NCI-H69 (cell line): ENCODE measurements at places on chromosomes 4 and X.

- DNase-seq = no peak
Measured at GRCh38 chrX:26138274-26138673, at the start of gene MAGEB18. Gene MAGEB18, plus strand, starts transcription at chrX:26138343. Its CDS starts 643 bp downstream, at chrX:26138986.

DNA sequence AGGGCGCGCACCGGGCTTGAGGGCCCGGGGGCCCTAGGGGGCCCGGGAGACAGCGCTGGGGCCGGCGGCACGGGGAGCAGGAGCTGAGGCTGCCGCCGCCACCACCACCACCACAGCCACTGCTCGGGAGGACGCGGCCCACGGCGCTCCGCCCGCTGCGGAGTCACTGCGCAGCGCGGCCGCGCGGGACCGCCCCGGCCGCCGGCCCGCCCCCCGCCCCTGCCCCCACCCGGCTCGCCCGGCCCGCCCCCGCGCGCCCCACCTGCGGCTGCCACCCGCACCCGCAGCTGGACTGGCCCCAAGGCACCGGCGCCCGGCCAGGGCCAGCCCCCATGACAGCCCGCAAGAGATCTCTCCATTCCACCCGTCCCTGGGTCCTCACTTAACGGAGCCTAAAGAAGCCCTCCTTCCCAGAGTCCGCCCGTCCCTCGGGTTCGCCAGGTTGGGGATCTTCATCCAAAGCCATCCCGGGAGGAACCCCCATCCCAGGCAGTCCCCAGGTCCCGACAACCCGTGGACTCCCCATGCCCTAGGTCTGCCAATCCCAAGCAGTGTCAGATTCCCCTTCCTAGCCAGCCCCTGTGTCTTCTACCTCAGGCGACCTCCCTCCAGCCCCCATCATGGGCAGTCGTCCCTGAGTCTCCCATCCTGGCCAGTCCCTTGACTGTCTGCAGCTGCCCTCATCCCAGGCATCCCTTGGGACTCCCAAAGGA, 40.0 kb upstream of the IQSEC2 start:
- DNase-seq = peak; percentile 15

- peak; percentile 51 for DNase-seq
Measured at GRCh38 chrX:41332408-41333002, 1.5 kb upstream of the DDX3X start.

GRCh38 chrX:53171356-53171755, 53.7 kb downstream of the KDM5C start:
- DNase-seq = peak; percentile 0

DNA sequence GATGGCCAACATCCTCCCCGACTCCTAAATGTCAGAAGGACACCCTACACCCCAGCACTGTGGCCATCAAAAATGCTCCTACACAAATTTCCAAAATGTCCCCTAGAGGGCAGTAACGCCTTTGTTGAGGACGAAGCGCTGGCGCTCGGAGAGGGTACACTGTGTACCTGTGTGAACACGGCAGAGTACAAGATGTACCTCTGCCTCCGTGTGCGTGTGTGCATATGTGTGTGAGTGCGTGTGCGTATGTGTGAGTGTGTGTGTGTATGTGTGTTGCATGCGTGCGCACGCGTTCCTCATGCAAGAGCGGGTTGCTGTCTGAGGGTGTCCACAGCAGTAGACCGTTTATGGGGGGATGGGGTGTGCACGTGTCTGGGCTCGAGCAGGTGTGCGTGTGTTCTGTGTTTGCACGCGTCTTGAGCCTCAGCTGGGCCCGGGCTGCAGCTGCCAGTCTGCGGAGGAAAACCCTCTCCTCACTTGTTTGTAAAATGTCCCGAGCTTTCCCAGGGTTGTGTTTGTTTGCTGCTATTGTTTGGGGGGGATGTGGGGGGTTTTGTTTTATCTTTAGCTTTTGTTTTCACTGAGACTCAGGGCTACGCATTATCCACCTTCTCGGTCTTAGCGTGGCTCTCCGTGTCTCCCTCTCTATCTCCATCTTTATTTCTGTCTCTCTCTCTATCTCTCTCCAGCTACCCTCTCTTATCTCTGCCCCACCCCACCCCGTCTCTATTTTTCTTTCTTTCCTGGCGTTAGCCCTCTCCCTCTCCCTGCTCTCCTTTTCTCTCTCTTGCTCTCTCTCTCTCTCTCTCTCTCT, 10.4 kb upstream of the TSPYL2 start:
- peak; percentile 88 for DNase-seq

DNA sequence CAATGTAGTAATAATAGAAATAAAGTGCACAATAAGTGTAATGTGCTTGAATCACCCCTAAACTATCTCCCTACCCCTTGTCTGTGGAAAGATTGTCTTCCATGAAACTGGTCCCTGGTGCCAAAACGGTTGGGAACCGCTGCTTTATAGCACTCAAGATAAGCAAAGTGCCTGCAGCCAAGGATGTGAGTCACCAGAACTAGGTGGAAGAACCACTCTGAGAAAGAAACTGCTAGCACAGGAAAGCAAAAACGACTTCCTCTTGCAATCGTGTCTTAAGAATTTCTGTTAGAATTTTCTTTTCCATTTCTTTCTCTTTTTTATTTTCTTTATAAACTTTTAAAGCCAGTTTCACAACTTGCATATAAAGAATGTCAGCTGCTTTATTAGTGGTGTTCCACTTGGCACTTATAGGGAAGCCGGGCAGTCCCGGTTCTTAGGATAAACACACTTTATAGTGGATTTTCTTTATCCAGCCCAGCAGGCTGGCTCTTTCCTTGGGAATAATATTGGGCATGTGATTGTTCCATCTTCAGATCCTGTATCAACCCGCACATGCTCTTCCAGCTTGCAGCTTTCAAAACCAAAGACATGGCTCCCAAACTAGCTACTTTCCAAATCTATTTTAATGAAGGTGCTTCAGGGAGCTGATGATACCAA, 32.3 kb upstream of the CXCL8 start:
- DNase-seq = no peak

DNA sequence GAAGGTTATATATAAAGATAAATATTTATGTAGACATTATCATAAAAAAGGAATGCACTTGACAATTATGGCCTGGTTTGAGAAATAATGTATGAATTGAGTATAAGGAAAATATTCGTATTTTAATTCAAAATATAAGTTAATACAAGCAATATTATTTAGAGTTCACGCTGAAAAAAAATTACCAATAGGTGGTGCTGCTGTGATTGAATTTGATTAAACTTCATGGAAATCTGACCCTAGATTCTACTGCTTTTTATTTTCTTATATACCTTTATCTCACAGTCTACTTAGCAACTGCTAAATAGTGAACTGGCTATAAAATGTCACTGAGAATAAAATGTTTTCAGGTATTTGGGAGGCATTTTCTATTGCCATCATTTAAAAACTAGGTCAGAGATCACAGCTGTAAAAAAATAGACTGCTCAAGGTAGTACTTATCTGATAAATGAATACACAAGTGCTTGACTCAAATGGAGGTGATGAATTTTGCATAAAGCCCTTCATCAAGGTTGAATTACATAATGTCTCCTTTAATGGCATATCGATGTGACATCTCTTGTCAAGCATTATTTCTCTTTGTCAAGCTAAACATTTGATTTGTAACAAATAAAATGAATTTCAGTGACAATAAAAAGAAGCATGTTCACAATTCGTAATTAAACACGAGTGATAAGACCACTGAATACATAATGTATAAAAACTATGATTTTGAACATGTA, 1638.8 kb upstream of the PCDH7 start:
- DNase-seq = peak; percentile 12

GRCh38 chr4:173217727-173218126, 49.1 kb downstream of the GALNT7 start:
- DNase-seq = peak; percentile 28
